ENCODE measurements at places on chromosomes 2 and 18. TPM values are rescaled to one million over a fixed set of nuclear protein-coding genes. Genes with fewer than 3 reads are reported as not detected.

DNA sequence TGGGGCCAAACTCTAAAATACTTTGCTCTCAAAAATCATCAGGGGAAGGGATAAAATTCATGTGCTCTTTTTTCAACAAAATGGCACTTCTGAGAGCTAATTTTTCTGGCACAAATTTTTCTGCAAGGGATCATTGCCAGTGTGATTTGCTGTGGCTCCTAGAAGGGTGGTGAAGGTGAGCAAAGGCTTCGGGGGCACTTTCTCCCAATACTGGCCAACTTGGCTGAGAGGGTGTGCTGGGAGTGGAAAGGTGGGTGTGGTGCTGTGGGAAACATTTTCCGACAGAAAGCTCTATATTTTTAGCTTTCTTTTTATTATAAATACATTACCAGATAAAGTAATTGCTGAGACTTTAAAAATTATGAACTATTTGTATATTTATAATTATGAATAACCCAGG is 419 bp downstream of the SMYD1 start:
- DNase-seq, result no peak

DNA sequence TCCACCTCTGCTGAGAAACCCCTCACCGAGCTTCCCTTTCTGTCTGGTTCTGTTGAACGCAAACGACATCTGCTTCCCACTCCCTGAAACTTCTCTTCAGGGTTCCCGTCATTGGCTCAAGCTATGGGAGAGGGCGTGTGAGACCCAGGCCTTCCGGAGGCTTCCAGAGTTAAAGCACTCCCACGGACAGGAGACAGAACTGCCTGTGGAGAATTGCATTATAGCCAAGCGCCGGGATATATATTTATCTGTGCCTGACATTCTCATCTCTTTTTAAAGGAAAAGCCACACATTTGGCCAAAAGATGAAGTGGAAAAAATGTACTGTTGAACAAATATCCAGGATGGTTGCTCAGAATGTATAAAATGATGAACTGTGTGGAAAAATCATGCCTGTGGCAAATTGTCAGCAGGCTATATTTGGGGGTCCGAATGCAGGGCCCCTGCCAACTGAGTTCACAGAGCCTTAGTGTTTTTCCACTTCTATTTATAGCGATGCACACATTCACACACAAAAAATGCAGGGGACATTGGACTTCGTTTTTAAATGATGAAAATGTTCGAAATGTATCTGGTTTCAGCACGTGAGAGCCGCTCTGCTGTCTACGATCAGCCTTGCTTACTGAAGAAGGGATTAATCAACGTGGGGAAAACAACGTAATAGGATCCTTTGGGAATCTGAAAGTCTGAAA is 59.5 kb downstream of the E2F6 start:
- no peak for DNase-seq

GRCh38 chr18:60905699-60906098 is 427.5 kb upstream of the CDH20 start:
- DNase-seq, result no peak

GRCh38 chr2:231696004-231696367 is 12.3 kb upstream of the PTMA start:
- DNase-seq, result no peak

Gene ERFE
- 6.2 TPM for polyA plus RNA-seq

- DNase-seq, result no peak
These were observed 114.5 kb downstream of the PRPF40A start for GRCh38 chr2:152602750-152603149.

Gene POU3F3
- polyA plus RNA-seq, result not detected

Gene UGT1A5
- polyA plus RNA-seq, result not detected

- no peak for DNase-seq
These were observed 147.6 kb downstream of the HDAC4 start for GRCh38 chr2:239253264-239253663.

DNA sequence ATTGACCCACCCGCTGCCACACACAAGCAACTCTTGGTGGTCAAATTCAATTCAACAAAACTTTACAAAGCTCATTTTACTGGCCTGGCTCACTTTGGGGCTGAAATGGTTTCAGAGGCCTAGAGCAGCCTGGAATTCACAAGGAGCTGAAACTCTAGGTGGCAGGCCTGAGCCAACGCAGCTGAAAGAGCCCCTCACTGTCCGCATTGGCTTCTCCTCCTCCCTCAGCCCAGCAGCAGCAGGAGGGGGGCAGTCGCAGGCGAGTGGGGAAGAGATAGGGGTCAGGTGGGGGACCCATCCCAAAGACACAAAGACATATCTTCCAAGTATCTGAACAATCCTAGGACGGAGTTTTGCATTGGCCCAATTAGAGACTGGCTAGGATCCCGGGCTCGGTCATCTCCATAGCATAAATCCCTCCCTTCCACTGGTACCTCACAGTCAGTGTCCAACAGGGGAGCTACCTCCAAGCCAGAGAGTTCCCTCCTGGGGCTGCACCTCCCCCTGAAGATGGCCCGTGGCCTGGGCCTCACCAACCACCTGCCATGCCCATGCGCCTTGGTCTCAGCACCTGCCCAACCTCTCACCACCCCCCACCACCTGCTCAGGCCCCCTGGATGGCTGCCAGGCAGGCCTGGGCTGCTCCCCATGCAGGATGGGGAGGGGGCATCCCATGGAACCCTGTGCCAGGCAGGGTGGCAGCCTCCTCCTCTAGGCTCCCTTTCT is 113.4 kb downstream of the ZBTB7C start:
- DNase-seq, result no peak

DNA sequence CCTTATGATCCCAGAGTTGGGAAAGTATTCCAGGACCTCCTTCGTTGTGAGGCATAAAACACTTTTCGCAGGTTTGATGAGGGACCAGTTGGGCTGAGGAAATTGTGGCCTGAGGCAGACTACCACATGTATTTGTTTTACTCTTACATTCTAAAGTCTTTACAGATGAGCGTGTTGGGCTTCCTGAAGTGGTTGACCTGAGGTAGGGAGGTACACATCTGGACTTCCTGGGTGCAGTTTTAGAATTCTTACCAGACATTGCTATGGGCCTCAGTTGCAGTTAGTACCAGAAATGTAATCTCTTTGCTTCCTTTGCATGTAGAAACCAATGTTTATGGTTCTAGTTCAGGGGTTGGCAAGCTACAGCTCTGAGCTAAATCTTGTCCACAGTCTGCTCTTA is 48.7 kb downstream of the COA5 start:
- no peak for DNase-seq

Gene SPC25
- polyA plus RNA-seq, result 0.39 TPM

GRCh38 chr2:196601430-196602306 is 37.8 kb upstream of the CCDC150 start:
- no peak for DNase-seq

Gene CFAP65
- polyA plus RNA-seq, result not detected

Gene VWA3B
- not detected for polyA plus RNA-seq

DNA sequence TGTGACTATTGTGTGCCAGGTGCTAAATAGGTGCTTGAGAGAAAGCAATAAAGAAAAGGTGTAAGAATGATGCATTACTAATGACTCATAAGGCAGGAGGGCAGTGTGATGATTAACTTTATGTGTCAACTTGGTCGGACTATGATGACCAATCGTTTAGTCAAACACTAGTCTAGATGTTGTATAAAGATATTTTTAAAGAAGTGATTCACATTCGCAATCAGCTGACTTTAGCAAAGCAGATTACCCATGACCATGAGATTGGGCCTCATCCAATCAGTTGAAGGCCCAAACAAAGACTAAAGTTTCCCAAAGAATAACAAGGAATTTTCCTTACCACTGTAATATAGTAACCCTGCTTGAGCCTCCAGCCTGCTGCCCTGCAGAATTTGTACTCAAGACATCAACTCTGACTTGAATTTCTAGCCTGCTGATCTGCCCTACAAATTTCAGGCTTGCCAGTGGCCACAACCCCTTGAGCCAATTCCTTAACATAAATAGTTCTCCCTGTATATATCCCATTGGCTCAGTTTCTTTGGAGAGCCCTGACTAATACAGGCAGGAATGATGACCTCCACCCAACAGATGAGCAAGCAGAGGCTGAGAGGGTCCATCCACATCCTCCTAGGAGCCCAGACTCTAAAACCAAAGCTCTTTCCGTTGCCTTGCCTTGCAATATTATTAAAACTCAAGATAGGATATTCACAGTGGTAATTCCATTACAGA is 132.6 kb downstream of the ACTR3 start:
- no peak for DNase-seq

Gene DSEL
- not detected for polyA plus RNA-seq

Gene CD302
- 2.4 TPM for polyA plus RNA-seq

DNA sequence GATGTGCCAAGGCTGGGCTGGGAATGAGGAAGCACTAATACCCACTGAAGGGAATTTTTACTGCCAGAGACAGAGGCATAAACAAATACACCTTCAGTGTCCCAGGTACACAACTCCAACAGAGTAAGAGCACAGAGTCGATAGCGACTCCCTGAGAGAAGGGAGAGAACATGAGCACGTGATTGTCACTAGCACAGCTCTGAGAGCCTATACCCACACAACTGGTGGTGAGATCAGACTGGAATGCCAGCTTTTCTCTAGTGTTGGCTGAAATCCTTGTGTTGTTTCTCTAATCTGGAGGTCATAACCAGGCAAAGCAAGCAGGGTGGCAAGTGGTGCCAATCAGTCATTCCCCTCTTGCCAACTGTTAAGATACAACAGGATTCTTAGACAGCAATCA is 377.2 kb downstream of the CNTNAP5 start:
- no peak for DNase-seq

GRCh38 chr2:28507796-28508764 is 12.2 kb downstream of the PLB1 start:
- DNase-seq, result peak; percentile 72

DNA sequence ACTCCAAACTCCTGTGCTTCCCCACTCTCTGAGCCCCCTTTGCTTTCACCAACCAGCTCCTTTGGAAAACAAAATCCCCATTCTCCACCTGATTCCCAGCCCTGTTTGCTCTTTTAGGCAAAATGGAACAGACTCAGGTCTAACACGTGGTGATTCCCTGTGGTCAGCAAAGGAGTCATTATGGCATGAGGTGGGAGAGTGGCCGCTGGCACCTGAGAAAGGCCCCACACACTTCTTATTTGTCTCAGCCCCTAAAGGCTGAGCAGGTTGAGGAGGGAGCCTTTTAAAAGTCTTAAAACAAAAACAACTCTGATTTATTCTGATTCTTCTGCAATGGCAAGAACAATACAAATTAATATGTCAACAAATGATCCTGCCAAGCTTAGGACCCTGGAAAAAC is 401.2 kb downstream of the TNS1 start:
- DNase-seq, result no peak

Gene NCKAP5
- not detected for polyA plus RNA-seq

GRCh38 chr2:75986617-75987016 is 275.9 kb upstream of the GCFC2 start:
- DNase-seq, result no peak

DNA sequence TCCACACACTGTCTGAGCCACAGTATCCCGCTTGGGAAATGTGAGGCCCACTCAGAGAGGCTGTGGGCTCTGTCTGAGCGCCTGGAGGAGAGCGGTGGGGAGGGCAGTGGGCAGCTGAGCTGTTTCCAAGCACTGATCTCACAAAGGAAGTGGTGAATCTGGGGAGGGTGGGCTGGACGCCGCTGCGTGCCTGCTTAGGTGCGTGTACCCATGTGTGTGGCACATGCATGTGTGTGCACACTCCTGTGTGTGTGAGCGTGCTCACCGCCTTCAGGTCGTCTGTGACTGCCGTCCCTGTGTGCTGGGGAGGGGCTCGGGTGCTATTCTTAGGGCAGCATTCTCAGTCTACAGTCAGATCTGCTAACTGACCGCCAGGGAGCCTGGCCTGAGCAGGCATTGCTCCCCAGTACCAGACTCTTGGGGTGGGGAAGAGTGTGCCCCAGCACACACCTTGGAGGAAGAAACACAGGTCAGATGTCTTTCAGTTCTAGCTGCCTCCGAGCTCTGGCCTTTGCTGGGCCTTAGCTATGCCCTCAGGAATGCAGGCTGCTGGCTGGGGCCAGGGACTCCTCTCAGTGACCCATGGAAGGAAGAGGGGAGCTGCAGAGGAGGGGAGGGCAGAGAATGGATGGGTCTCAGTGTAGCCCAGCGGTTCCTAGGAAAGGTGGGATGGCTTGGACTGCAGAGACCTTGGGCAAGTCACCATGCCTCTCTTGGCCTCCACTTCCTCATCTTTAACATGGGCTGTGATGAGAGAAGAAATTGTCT is 31.4 kb downstream of the KCNIP3 start:
- DNase-seq, result no peak

- no peak for DNase-seq
These were observed 93.9 kb upstream of the RMDN2 start for GRCh38 chr2:37831081-37831780.

Gene GPR55
- not detected for polyA plus RNA-seq

- no peak for DNase-seq
These were observed 617 bp upstream of the ALPG start for GRCh38 chr2:232405943-232406510.

DNA sequence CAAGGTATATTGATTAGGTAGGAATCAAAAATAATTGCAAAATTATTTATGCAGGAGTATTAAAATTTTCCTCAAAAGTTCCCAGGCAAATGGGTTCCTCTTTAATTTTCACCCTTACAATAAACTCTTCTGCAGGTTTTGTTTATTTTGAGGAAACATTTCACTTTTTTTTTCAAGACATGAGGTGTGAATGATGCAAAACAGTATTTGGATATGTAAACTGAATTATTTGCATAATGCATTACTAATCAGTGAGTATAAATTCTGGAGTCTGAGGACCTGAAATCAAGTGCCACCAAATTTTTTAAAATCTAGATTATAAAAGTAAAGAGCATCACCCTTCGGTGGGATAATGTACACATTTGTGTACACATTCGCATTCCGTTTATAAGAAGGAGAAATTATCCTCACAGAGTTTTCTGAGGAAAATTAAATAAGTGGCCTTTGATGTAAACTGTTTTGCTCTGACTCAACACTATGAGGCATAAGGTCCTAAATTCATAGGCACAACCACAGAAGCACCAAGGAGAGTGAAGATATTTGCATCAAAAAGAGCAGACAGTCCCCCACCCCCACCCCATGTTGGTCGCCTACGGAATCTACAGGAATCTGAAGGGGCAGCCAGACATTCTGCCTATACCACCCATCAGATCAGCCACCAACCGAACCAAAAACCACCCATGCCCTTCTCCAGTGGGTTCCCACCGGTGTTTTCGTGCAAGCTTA is 33.1 kb downstream of the BCL11A start:
- DNase-seq, result no peak

Gene SP140
- polyA plus RNA-seq, result 34.6 TPM
